ENCODE measurements at places on chromosomes 4 and X.

- no peak for DNase-seq
These were observed 30.4 kb downstream of the STIM2 start for GRCh38 chr4:26891054-26891453.

- DNase-seq: no peak
These were observed 52.4 kb upstream of the FHL1 start for GRCh38 chrX:136094962-136095361.

- no peak for DNase-seq
These were observed 55.6 kb downstream of the SNCA start for GRCh38 chr4:89781321-89781720.

DNA sequence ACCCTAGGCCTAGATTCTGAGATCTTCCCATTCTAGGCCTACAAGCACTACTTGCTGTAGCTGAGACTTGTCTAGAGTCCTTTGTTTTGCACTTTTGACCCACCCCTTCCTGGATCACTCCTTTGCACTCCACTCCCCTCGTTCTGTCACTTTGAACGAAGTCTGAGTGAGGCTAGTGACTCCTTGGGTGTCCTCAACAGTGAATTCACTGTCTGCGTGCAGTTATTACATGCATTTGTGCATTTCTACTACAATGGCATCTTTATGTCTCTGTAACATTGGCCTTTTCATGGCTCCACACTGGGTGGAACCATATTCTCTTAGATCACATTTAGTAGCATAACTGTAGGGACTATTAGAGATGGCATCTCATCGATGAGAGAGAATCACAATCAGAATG lies 50.5 kb downstream of the OCRL start:
- DNase-seq: no peak

DNA sequence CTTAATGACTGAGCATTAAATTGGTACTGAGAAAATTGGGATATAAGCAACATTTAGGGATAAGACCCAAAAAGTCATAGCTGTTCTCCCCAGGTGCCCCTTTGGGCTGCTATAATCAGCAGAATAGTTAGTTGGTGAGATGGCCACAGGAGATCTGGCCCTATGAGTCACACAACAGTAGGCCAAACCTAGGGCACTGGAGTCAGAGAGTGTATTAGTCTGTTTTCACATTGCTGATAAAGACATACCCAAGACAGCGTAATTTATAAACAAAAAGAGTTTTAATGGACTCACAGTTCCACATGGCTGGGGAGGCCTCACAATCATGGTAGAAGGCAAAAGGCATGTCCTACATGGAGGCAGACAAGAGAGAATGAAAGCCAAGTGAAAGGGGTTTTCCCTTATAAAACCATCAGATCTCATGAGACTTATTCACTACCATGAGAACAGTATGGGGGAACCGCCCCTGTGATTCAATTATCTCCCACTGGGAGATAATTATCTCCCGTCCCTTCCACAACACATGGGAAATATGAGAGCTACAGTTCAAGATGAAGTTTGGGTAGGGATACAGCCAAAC lies 338.3 kb upstream of the NR3C2 start:
- DNase-seq: no peak

- no peak for DNase-seq
These were observed 76.7 kb upstream of the DRD5 start for GRCh38 chr4:9704551-9705332.

DNA sequence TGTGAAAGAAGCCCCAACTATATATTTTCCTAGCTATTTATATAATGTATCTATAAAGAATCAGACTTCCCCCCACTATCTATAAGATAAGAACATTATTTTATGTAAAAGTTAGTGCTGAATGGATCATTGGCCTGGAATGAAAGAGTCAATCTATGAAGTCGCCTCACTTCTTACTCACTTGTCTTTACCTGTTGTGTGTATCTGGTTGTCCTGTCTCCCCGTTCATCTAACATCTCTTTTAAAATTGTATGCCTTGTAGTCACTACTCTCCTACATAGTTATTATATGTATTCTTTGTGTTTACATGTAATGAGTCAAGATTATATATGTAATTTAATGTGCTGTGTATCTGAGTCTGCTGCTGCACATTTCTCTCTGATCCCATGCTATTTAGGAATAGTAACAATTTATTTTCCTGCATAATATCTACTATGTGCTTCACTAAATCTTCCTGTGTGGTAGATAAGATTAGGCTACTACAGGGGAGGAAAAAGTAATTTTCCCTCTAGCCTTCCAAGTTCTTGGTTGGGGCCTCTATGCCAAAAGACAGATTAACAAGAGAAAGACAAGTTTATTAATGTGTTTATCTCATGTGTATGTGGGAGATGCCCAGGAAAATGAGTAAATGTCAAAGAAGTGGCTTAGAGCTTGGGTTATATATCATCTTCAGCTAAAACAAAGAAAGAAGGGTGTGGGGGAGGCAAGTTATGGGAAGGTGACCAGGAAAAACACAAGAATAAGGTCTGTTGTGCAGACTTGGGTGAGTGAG lies 77.6 kb upstream of the FRMPD4 start:
- no peak for DNase-seq

- DNase-seq: no peak
These were observed 382.0 kb downstream of the GABRG1 start for GRCh38 chr4:45741897-45742296.

- DNase-seq: no peak
These were observed 445.8 kb downstream of the ANKRD50 start for GRCh38 chr4:124266721-124267120.

- DNase-seq: no peak
These were observed 55.6 kb upstream of the CCSER1 start for GRCh38 chr4:90071289-90072235.

DNA sequence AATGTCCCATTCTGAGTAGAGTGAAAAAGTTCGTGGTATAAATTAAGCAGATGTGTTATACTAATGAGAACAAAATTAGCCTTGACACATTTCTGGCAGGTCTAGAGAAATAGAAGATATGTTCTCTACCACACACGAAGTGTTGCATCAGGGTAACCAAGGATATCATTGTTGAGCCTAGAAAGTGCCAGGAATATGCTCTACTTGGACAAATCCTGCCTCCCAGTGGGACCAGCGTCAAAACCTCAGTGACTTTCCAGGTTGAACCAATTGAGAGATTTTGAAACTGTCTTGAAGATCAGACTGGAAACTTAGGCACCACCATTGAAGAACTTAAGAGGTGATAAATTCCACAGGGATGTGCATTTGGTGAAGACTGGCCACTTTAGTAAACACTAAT lies 115.9 kb downstream of the HPGD start:
- no peak for DNase-seq

- no peak for DNase-seq
These were observed at the start of gene RNF175 for GRCh38 chr4:153759407-153760316. Gene RNF175, minus strand, starts transcription at chr4:153760024. Its CDS starts 162 bp downstream, at chr4:153759862.

- no peak for DNase-seq
These were observed 7.2 kb upstream of the EFNB1 start for GRCh38 chrX:68821616-68822015.

- DNase-seq: no peak
These were observed 30.3 kb downstream of the RGS12 start for GRCh38 chr4:3323071-3323481.

- DNase-seq: no peak
These were observed 50.0 kb downstream of the COX18 start for GRCh38 chr4:73019462-73020047.

- DNase-seq: no peak
These were observed 80.4 kb downstream of the PPP1R2C start for GRCh38 chrX:42697544-42697943.

Data from esophagus squamous epithelium (tissue), 5 donors.